Stimulated activated CD8-positive, alpha-beta memory T cell treated with anti-CD3 and anti-CD28 coated beads, Interleukin-7, amount 100 ng/mL, for 48 hours (primary cell): ENCODE measurements at places on chromosomes 11 and 22.

DNA sequence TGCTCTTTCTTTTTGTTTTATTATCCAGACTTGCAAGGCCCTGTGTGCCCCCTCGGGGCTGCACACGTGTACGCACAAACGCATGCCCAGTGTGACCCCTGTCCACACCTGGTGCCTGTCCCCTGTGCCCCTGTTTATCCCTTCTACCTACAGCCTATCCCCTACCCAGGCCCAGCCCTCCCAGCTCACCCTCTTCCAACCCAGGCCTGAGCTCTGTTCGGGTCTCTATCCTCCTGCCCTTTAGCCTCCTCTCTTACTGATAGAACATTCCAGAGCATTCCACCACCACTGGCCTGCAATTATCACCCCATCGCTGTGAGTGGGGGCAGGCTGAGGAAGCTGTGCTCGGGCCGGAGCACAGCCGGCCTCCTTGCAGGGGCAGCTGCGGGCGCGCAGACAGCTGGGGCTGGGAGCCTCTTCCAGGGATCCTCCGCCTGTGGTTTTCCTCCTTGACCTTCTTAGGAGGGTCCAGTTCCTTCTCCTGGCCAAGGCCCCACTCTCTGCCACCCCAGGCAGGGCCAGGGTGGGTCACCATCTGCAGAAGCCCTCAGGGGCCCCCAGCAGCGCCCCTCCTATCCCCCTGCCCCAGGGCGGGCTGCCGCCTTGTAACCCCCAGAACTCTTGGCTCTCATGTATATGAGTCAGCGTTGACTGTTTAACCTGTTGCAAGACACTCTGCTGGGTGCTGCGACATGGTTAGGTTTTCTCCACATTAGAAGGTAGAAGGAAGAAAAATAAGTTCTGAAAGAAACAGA is 41.8 kb upstream of the KCNQ1OT1 start:
- DNase-seq: no peak

DNA sequence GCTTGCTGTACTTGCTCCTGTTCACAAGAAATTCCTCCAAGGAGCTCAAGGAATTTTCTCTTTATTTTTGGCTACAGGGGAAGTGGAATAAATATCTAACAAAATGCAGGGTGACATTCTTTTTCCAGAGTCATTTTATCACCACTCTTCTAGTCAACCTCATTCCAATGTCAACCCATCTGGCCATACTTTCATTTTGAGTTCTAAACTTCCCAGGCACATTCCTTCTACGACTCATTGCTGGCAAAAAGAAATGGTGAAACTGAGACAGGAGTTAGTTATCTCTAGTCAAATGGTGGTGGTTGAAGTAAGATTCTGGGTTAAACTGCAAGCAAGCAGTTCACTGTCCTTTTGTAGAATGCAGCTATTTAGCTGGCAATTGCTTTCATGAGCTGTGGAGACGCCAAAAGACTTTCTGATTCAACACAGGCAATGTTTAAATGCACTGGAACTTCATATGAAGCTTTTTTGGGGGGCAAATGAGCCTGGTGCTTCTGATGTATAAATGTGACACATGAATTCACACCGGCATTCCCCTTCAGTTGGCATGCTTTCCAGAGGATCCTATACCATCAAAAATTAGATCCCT is 304.6 kb downstream of the CADM1 start:
- DNase-seq: no peak

GRCh38 chr11:110376711-110377324 is 52.9 kb upstream of the FDX1 start:
- no peak for DNase-seq

GRCh38 chr11:114399490-114400215 is 658 bp downstream of the C11orf71 start:
- no peak for DNase-seq

GRCh38 chr22:17116572-17117330 is 4.4 kb downstream of the TMEM121B start:
- DNase-seq: no peak

GRCh38 chr22:42321908-42322561 is 51.6 kb upstream of the TCF20 start:
- DNase-seq: no peak
